Stimulated activated CD4-positive, alpha-beta T cell treated with anti-CD3 and anti-CD28 coated beads, Interleukin-4, amount 100 ng/mL, for 4 hours (primary cell): ENCODE measurements at places on chromosomes 6 and 20.

- DNase-seq, result no peak
Observed at GRCh38 chr6:97097068-97098047, 172.8 kb downstream of the KLHL32 start.

DNA sequence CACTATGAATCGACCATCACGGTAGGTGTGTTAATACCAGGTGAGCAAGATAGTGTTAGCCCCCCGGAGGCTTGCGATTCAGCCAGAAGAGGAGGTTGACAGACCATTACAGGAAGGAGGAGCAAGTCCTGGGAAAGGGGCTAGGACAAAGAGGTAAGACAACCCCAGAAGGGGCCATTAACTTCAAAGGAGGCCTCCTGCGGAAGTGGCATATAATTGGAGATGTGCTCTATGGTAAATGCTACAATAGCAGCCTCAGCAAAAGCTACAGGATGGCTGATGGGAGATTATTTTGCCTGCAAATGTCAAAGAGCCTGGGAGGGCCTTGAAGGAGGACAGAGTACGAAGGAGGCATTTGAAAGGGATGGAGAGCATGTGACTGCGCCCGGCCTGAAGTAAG lies 108.6 kb upstream of the CITED2 start:
- DNase-seq, result no peak

GRCh38 chr6:150004101-150004782 lies 21.1 kb downstream of the RAET1L start:
- no peak for DNase-seq

DNA sequence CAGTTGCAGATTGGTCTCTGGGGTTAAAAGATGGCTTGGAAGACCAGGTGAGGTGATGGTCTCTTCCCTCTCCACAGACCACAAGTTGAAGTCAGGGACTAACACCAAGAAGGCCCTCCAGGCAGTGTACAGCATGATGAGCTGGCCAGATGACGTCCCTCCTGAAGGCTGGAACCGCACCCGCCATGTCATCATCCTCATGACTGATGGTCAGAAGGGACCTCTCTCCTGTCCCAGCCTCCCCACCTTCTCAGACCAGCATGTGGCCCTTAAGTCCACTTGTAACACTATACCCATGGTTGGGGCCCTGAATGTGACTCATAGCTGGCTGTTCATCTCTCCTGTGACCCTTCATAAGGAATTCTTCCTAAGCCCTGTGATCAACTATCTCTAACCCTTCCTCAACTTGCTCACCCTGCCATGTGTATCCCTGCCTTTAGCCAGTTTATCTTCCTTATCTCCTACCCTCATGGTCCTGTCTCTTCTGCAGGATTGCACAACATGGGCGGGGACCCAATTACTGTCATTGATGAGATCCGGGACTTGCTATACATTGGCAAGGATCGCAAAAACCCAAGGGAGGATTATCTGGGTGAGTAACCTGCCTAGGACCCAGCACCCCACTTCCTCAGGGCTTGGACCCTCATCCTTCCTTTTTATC lies 3.0 kb downstream of the CFB start:
- no peak for DNase-seq

DNA sequence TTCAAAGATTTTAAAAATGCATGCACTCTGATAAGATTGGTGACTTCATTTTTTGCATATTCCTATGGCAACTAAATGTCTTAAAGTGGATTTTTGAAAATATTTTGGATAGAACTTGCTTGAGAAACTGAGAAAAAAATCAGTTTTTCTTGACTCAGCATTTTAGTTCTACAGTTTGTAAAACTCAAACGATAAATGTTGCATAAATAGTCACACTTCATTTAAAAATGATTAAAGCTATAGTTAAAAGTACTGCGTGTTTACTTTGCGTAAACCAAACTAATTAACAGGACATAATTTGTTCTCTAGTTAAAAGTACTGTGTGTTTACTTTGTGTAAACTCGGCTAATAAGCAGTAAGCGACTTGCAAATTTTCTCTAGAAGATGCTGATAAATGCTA lies 28.3 kb upstream of the MEI4 start:
- no peak for DNase-seq

DNA sequence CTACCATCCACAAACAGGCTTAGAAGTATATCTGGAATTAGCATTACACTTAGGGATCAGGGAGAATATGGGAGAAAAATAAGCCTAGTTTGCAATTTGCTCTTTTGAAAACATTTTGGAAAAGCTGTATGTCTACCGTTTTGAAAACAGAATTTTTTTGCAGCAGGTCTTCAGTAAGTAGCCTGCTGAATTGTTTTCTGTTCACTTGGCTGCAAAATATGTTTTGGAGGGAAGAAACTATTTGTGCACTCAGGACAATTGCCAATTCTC lies 39.6 kb downstream of the ILRUN start:
- no peak for DNase-seq

DNA sequence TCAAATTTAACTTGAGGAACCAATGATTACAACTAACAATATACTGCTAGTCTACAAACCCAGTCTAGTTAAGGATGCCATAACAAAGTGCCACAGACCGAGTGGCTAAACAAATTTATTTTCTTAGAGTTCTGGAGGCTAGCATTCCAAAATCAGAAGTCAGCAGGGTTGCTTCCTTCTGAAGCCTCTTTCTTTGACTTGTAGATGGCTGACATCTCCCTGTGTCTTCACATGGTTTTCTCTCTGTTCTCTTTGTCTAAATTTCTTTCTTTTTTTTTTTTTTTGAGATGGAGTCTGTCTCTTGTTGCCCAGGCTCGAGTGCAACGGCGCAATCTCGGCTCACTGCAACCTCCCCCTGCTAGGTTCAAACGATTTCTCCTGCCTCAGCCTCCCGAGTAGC lies 56.1 kb downstream of the NCOA3 start:
- no peak for DNase-seq

- DNase-seq, result no peak
Observed at GRCh38 chr6:106529438-106529837, 99.9 kb downstream of the RTN4IP1 start.

DNA sequence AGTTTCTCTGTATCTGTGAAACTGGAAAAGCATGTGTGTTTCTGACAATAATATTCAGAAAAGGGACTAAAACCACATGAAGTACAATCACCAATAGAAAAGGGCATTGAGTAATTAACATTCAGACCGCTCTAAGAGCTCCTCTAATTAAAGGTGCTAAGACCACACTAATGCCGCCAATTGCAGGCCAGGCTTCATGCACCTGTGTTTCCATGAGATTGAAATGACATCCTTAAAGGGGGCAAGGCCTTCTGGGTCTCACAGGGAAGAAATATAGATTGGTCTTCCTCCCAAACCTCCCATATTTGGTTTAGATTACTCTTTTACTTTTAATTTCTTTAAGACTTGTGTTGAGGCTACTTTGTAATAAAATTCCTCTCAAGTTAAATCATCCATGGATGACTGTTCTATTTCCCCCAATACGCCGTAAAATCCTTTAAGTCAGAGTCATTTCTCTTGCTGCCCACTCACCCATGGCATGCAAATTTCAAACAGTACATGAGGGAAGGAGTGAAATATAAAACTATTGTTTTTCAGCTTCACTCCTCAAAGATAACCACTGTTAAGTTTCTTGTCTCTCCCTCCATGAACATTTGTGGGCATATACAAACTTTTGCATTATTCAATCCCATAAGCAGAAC lies 110.6 kb downstream of the UBE3D start:
- no peak for DNase-seq

DNA sequence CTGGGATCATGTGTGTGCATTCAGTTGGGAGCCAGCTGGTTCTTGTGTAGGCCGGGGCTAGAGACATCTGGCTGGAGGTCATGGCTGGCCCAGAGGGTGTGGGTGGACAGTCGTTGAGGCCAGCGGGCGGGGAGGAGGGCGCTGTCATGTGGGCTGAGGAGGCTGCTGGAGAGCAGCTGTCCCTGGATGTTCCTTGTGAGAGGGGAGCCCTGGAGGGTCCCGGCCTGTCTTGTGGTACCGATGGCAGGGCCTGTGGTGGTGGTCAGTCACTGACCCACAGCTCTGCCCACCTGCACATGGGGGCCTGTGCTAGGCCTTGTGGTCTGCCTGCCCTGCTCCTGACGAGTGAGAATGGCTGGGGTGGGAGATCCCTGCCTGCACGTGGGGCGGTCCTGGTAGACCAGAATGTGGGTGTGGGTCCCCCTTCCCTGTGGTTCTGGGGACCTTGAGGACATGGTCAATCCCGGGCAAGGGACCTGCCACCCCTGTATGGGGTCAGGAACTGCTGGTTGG lies 1.9 kb upstream of the C20orf204 start:
- DNase-seq, result no peak

- no peak for DNase-seq
Observed at GRCh38 chr6:122322824-122323223, 76.6 kb upstream of the HSF2 start.

GRCh38 chr6:166586424-166587156 lies at the start of gene RAMACL:
Gene RAMACL, minus strand, starts transcription at chr6:166586678. Its CDS starts 201 bp downstream, at chr6:166586477.
- DNase-seq, result peak; percentile 21

- no peak for DNase-seq
Observed at GRCh38 chr6:13763740-13764381, 50.5 kb downstream of the MCUR1 start.
